Omental fat pad (tissue), 4 donors: ENCODE measurements at places on chromosomes 11 and 22. TPM values are rescaled to one million over a fixed set of nuclear protein-coding genes. Genes with fewer than 3 reads are reported as not detected.
A peak's percentile ranks its signal among the peaks of the same experiment; 100 is the strongest.

The TRIM29 gene
- 3.8 TPM for total RNA-seq

DNA sequence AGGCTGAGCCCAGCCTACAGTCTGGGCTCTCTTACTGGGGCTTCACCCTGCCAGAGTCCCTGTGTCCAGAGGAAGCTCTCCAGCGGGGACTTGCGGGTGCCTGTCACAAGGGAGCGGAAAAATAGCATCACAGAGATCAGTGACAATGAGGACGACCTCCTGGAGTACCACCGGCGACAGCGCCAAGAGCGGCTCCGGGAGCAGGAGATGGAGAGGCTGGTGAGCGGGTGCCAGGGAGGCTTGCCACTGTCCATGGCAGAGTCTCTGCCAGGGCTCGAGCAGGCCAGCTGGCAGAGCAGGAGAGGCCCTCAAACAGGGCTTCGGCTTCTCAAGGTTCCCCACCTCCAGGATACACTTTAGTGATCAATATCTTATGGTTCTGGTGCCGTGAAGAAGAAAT, 21.0 kb downstream of the PHLDB1 start:
- DNase-seq, result no peak

DNA sequence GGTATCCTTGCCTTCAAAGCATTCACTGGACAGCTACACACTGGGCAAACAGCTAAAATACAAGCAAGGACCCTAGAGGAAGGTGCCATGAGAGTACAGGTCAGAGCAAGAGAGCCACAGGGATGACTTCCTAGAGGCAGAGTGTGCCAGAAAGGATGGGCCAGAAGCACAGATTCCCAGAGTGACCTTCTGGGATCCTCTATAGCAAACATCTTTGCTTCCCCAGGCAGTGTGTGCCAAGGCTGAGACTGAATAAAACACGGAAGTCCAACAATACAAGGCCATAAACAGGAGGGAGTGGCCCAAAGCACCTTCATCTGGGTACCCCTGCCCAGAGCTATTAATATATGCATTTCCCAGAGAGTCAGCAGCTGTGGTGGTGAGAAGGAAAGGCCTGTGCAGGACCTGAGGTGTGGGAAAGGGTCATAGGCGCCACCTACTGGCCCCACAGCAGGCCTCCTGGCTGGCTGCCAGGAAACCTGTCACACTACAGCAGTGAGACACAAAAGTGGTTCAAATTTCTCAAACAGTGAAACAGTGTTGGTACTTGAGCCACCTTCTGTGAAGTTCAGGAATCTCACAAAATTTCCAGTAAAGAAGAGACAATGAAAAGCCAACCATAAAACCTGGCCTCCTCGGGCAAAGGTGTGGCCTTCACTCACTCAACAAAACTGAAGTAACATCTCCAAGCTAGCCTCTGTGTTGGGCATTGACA, 20.3 kb downstream of the CLPB start:
- DNase-seq, result peak; percentile 95

DNA sequence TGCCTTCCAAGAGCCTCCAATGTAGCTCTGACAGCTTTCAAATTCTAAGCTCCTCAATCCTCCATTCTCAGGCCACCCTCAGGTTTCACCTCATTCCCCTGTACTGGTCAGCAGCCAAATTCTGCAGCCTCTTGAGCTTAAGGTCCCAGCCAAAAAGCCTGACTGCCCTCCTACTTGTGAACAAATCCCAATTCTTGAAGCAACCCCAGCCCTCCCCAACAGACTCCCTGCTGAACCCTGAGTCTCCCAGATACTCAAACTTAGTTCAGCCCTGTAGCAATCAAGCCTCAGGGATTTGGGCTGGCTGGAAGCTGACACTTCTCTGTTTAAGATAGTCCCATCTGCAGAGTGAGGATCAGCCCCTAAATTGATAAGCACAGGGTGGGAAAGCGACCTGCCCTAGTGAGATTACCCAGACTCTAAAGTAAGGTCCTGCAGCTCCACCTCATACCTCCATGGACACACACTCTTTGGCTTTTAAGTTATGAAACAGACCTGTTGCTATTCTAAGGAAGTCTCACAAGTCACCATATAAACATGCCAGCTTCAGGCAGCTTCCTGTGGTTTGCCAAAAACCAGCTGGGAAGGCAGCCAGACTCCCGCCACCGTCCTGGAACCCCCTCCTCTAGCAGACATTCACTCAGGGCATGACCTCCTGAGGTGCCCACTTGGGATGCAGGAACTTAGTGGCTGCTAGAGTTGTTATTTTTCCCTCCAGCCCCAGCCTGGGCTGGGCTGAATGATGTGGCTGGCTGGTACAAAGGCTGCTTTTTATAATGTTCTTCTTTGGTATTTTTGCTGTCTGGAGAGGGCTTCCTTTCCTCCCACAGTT, 82.5 kb upstream of the PICALM start:
- no peak for DNase-seq
